ENCODE measurements at places on chromosomes 1 and 21.

DNA sequence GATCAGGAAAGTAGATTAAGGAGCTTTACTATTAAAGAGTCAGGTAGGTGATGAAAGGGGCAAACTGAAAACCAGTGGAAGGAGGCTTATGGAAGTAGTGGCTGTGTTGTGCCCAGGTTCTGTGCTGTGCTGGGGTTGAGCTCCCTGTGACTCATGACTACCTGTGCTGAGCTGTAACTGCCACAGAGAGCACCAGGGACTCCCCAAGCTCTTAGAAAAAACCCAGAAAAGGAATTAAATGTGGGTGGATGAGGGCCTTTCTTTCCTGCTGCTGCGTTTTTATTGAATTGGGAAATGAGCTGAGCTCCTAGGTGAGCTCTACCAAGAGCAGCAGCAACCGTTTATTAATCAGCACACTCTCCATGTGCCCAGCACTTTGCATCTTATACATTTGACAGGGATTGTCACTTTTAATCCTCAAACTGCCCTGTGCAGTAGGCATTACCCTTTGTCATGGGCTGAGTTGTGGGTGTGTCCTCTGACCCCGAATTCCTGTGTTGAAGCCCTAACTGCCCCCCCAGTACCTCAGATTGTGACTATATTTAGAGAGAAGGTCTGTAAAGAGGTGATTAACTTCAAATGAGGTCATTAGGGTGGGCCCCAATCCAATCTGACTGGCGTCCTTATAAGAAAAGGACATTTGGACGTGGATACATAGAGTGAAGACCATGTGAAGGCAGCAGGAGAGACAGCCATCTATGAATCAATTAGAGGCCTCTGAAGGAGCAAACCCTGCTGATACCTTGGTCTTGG is 65.4 kb downstream of the AK4 start:
- DNase-seq: no peak

- no peak for DNase-seq
Measured at GRCh38 chr1:207035877-207036551, 3.5 kb upstream of the C1orf116 start.

DNA sequence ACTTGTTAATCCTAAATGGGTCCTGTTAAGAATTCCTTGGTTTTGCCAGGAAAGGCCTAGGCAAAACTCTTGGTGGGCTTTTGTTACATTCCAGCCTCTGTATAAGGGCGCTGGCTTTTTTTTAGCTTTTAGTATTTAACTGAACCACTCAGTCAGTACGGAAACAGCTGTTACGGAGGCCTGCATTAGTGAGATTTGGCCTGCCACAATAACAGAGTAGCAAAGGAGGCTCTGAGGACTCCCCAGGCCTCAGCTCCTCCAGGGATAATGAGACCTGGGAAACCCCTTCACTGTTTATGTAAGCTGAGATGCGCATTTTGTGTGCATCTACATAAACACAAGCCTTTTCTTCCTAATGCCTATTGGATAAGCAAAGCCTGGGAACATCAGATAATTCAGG is 210.2 kb downstream of the APP start:
- DNase-seq: no peak

DNA sequence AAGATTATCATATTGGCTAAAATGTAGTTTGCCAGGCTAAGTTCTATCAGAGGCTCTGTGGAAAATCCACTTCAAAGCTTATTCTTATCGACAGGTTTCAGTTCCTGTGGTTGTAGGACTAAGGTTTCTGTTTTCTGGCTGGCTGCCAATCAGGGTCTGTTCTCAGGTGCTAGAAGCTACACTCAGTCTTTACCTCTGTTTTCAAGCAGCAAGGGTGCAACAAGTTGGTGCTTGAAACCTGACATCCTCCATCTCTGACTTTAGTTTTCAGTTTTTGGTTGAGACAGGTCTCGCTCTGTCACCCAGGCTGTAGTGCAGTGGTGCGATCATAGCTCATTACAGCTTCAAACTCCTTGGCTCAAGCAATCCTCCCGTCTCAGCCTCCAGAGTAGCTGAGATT is 15.3 kb upstream of the TMCO2 start:
- DNase-seq: no peak

DNA sequence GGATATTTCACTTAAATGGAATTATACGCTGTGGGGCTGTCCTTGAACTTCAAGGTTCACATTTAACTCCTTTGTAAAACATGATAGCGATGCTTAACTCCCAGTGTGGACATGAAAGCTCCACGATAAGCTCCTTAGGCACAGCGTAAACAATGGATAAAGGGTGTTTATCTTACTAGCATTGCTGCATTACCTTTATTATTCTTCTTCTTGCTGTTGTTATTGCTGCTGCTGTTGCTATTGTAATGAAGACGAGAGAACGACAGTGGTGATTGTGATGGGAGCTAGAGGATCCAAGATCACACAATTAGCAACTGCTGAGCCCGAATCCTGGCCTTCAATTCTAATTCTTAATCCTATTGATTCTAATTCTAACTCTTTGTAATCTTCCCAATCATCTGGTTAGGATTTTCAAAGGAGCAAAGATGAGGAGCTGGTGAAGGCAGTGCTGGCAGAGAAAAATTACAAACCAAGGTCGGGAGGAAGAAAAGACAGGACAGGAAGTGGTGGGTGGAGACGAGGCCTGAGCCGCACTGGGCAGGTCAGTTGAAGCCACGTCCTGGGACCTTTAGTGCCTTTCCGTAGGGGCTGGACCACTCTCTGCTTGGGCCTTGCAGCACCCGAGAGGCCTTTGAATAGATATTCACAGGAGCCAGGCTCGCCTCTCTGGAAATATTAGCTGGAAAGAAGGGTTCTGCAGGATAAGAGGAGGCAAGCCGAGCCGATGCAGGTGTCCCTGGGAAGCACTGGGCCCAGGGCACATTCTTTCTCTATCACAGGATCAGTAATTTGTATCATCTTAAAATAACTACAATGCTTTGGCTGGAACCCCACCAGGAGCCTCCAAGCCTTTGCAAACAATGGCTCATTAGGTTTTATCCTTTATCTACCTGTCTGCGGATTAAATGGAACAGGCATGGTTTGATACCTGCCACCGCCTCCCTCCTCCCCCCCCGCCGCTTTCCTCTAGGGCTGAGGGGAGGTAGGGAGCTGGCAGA is 571.6 kb downstream of the AJAP1 start:
- no peak for DNase-seq

- DNase-seq: no peak
Measured at GRCh38 chr1:62844030-62844429, 60.1 kb downstream of the ATG4C start.

DNA sequence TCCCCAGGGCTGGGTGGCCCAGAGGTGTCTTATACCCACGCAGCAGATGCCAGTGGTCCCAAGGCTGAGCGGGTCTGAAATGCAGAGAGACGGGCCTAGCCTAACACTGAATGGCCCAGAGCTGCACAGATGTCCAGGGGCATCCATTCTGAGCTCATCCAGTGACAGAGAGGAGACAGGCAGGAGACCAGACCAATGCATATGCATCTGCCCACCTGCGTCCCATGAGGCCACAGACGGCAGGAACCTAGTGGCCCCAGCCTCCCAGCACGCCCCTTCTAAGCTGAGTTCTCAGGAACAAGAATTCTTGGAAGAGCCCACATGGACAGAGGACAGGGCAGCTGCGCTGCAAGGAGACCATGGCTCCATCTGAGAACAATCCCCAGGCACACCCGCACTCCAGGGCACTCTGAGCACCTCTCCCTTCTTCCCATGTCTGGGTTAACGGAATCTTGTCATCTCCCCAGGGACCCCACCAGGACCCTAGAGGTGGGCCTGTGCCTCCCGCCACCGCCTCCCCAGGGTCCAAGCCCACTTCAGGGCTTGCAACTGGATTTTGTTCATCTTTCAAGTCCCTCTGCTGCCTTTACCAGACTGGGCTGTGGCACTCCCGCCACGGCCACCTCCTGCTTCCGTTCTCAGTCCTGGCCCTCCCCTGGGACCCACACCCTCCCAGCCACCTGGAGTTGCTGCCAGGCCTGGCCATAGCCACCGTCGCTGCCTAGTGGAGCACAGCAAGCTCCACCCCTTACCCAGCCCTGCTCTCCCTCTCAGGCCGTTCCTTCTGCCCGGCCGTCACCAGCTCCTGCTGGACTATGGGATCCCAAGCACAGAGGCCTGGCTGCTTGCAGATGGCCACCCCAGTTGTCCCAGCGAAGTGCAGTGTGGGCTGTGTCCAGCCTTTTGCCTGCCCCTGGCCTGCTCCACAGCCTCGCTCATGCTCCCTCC is 3.3 kb downstream of the WNT3A start:
- no peak for DNase-seq

DNA sequence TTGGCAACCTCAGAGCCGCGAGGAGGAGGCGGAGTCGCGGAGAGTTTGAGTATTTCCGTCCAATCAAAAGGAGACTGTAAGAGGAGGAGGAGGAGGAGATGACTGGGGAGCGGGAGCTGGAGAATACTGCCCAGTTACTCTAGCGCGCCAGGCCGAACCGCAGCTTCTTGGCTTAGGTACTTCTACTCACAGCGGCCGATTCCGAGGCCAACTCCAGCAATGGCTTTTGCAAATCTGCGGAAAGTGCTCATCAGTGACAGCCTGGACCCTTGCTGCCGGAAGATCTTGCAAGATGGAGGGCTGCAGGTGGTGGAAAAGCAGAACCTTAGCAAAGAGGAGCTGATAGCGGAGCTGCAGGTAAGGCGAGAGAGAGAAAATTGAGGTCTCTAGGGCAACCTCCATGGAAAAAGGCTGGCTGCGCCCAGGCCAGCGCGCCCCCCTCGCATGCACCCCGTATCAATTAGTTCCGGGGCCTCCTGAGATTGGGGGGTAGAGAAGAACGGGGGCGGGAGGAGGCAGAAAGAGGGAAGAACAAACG is at the start of gene PHGDH:
PHGDH (plus strand) TSS at position 131 of the 538 bp plus-strand sequence; CDS start at position 220, 89 bp downstream.
- peak; percentile 96 for DNase-seq

GRCh38 chr1:174398246-174398645 is 49.5 kb upstream of the GPR52 start:
- no peak for DNase-seq

GRCh38 chr1:182588500-182589396 is at the start of gene RNASEL:
RNASEL (minus strand) TSS chr1:182589256; CDS start chr1:182586806, 2,450 bp downstream.
- peak; percentile 84 for DNase-seq

- DNase-seq: no peak
Measured at GRCh38 chr1:172781513-172782140, 122.7 kb downstream of the FASLG start.

GRCh38 chr1:210700511-210700910 is 371.8 kb downstream of the HHAT start:
- peak; percentile 44 for DNase-seq

DNA sequence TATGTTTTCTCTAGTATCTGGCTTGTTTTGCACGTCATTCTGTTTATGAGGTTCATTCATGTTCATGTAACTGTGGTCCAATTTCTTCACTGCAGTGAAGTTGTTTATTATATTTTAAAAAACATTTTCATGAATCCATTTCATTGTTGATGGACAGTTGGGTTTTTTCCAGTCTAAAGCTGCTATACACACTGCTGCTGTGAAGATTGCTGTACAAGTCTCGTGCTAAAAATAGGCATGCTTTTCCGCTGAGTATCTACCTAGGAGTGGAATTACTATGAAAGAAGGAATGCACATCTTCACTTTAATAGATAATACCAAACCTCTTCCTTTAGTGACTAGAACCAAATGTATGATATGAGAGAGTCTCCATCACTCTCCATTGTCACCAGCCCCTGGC is 49.0 kb upstream of the ETS2 start:
- DNase-seq: peak; percentile 37

- no peak for DNase-seq
Measured at GRCh38 chr1:102726417-102726816, 381.9 kb downstream of the COL11A1 start.

DNA sequence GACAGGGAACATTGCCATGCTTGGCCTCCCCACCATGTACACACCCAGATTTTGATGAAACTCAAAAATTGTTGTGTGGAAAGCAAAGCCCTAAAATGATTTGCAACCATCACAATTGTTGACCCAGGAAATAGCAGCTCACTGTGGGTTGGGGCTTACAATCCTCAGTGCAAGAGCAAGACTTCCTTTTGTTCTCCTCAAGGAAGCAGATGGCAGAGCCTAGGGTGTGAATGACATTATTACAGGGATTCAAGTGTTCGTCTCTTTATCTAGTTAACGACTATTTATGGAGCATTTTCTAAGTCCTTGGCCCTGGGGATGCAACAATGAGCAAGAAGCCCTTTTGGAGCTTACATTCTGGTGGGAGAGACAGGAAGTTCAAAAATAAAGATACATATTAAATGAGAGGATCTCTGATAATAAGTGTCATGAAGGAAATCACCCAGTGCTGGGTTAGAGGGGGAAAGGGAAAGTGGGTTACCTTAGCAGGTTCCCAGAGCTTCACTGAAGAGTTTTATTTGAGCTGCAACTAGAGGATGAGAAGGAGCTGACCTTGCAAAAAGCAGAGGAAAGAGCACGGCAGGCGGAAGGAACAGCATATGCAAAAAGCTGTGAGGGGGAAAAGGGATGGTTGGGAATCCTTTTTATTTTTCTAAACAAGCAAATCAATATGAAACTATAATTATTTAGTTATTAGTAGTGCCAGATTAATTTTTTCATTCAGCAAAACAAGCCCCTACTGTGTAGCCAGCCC is 38.5 kb upstream of the ID3 start:
- DNase-seq: no peak

- DNase-seq: no peak
Measured at GRCh38 chr1:169141356-169141755, 34.9 kb downstream of the ATP1B1 start.

- DNase-seq: no peak
Measured at GRCh38 chr1:186609183-186609582, 71.0 kb downstream of the PTGS2 start.

- DNase-seq: no peak
Measured at GRCh38 chr1:27609618-27610240, 5.8 kb upstream of the AHDC1 start.

DNA sequence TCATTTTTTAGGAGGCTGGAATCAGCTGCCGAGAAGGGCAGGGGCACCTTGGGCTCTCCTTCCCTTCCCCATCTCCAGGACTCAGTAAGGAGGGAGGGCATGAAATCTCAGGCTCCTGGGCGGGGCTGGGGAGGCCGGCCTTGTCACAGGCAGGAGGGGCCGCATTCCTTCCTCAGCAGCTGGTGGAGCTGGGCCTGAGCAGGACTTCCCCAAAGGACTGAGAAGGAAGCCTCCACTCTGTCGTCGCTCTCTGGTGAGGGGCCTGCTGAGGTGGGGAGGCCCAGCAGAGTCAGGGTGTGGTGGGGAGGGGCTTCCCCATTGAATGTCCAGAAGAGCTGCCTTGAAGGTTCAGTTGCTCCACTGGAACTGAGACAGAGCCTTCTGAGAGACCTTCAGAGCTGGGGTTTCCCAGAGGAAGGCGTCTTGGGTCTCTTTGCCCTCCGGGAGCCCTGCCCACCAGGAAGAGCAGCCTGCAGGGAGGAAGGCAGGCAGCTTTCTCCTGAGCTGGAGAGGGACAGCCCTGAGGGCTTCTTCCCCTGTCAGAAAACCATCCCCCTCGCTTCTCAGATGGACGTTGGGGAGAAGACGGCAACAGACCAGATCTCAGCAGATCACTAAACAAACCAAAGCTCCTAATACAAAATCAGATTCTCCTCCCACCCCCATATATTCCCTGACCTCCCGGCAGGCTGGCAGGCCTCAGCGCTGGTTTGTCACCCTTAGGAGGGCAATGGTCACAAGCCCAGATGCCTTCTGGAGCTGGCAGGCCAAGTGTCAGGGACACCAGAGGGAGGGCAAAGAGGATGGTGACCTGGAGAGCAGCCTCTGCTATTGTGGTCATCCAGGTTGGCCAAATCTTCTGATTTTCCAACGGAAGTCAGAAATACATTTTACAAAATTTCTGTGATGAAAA is 10.7 kb downstream of the KCNA10 start:
- DNase-seq: peak; percentile 59
